ENCODE measurements at places on chromosomes 6 and 20. TPM values are rescaled to one million over a fixed set of nuclear protein-coding genes. Genes with fewer than 3 reads are reported as not detected.

- DNase-seq = no peak
Measured at GRCh38 chr6:168722397-168722796, 281.4 kb downstream of the SMOC2 start.

C6orf15 gene
- not detected for polyA plus RNA-seq

DNA sequence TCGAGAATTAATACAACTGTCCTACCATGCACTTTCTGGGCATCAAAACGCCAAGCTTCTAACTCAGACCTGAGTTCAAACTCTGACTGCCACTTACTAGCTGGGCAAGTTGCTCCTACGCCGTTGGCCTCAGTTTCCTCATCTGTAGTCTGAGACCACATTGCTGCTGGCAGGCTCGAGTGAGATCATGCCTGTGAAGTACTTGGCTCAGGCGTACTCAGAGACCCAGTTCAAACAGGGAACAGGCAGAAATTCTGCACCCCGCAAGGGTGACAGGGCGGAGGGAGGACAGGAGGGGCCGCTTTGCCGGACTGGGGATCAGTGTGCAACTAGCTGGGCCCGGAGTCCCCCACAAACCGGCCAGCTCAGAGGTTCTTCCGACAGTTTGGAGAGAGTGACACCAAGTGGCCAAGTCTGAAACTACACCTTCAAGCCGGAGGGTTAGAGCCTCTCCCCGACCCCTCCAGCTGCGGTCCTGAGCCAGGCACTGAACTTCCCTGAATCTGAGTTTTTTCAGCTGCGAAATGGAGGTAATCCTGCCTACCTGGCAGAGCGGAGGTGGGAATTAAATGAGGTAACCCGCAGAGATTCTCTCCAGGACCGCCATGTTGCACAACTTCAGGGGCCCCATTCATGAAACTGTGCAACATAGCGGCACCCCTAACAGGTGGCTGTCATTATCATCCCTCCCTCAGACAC lies 46.0 kb upstream of the PTPN1 start:
- DNase-seq = no peak

ALDH8A1 gene
- 30.9 TPM for polyA plus RNA-seq

SMOC2 gene
- 20.5 TPM for polyA plus RNA-seq

CCN5 gene
- 0.28 TPM for polyA plus RNA-seq

- no peak for DNase-seq
Measured at GRCh38 chr20:309306-309840, 12.0 kb downstream of the ZCCHC3 start.

GRCh38 chr6:71745525-71745924 lies 140.8 kb upstream of the RIMS1 start:
- no peak for DNase-seq

DNA sequence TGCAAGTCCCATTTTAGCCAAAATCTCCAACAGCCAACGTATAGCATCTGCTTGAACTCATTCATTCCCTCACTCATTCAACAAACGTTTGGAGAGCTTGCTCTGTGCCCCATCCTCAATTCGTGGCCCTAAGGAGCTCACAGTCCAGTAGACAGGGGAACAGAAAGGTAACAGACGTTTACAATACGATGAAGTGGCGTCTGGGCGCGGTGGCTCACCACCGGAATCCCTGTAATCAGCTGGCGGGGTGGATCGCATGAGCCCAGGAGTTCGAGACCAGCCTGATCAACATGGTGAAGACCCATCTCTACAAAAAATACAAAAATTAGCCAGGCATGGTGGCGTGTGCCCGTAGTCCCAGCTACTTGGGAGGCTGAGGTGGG lies 790 bp upstream of the E2F1 start:
- DNase-seq = no peak

BPIFA1 gene
- not detected for polyA plus RNA-seq

DNA sequence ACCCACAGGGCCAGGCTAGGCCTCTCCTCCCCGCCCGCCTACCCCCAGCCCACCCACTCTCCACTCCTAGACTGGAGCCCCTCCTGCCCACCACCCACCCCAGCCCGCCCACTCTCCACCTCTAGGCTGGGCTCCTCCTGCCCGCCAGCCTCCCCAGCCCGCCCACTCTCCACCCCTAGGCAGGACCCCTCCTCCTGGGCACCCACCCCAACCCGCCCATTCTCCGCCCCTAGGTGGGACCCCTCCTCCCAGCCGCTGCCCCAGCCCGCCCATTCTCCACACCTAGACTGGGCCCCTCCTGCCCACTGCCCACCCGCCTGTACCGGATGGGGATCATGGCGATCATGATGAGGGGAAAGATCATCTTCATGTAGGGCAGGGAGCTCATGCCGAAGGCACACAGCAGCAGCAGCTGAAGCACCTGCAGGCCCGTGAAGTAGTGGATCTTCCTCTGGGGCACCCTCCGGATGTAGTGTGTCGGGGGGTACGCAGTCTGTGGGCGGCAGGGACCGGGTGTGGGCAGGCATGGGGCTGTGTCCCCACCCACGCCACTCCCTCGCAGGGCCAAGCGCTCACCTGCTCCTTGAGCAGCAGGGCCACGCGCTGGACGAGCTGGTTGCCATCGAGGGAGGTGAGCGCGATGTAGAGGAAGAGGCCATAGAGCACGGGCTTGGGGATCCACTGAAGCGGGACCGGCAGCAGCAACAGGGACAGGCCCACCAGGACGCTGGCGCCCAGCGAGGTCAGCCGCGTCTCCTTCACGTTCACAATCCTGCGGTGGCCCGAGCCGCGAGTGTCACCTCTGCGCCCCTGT lies 10.8 kb downstream of the SLC4A11 start:
- no peak for DNase-seq

DNA sequence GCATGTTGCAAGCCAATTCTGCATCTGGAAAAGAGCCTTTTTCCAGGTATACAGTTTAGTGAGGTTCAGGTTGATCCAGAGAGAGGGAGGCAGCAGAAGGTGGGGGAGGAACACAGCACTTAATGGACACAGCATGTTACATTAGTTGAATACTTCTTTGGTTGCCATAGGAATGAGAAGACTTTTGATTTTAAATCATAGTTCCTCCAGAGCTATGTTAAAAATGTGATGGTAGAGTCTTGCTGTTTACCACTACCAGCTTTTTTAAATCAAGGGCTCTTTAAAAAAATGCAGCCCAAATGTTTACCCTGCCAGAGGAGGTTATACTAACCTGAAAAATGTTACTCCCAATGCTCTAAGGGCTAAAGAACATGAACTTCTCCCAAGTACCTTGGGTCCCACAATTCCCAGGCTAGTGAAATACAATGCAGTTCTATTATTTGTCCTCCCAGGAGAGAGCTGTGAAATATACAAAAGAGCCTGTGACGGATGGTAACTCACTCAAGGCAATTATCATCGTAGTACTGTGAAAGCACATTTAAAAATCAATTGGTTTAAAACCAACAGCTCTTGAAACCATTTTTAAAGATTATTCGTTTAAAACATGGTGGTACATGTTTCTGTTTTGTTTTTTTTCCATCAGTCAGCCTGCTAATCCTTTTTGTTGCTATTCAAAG lies 6.9 kb upstream of the PHACTR1 start:
- no peak for DNase-seq

- no peak for DNase-seq
Measured at GRCh38 chr6:74249658-74250057, 553.7 kb downstream of the CD109 start.

TINAG gene
- polyA plus RNA-seq = 37.3 TPM

C20orf141 gene
- not detected for polyA plus RNA-seq

GRCh38 chr20:62876902-62877816 lies 15.5 kb upstream of the TCFL5 start:
- no peak for DNase-seq

GRCh38 chr6:45480752-45481415 lies 103.2 kb upstream of the SUPT3H start:
- DNase-seq = no peak

AVP gene
- polyA plus RNA-seq = 0.28 TPM

GRCh38 chr6:170462366-170463020 lies 90.6 kb downstream of the PSMB1 start:
- DNase-seq = no peak

EDN1 gene
- polyA plus RNA-seq = 3.8 TPM

GRCh38 chr20:61725145-61725544 lies 340.5 kb downstream of the TAF4 start:
- DNase-seq = no peak

DNA sequence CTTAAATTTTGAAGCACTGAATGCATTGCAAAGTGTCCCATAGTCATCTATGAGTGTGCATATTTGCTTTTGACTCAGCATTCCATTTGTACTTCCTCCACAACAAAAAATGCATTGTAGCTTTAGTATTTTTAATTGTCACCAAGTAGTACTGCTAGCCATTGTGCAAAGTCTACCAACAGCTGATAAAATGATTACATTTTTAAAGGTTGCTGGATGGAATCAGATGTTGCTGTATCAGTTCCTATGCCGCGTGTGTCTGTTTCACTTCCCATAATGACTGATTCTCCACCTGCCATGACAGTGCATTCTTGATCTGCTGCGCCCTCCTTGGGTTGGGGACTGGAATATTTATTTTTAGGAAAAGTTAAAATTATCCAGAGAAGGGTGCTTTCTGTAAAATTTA lies 41.2 kb downstream of the SLX4IP start:
- DNase-seq = no peak

DNA sequence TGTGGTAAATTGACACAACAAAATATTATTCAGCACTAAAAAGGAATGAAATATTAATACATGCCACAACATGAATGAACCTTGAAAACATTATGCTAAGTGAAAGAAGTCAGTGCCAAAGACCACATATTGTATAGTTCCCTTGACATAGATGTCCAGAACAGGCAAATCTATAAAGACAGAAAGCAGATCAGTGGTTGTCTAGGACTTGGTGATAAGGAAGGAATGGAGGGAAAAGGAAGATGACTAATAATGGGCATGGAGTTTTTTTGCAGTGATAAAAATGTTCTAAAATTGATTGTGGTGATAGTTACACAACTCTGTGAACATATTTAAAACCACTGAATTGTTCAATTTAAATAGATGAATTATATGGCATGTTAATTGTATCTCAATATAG lies 32.5 kb downstream of the TBX18 start:
- no peak for DNase-seq

DNA sequence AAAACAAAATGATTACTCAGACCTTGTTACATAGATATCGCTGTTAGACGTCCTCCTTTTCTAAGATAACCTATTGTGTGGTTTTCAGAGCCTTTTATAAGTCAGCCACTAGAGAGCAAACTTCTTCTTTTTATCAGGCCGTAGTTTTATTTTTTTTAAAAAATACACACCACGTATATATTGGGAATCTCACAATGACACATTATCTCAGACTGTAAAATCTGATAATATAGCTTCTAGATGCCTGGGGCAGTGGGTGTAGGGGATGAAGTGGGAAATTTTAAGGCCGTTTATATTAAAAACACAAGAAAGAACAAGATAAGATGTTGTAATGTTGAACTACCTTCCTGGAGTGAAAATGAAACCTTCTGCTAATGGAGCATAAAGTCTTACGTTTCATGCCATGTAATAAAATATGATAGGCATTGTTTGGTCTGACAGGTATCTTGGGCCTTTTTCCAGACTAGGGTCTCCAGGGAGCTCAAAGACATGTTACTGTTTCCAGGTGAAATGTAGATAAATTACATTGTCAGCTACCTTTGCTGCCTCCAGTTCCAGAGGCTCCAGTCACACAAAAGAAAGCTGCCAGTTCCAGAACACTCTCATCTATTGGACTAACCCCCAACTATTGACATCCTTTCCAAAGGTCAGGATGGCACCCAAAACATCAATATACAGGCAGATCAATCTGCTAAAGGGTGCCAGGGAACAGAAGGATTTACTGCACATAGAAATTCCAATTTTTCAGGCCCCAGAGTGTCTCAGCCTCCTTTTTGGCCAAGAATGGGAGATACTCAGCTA lies 130.2 kb upstream of the AKIRIN2 start:
- peak; percentile 36 for DNase-seq

DNA sequence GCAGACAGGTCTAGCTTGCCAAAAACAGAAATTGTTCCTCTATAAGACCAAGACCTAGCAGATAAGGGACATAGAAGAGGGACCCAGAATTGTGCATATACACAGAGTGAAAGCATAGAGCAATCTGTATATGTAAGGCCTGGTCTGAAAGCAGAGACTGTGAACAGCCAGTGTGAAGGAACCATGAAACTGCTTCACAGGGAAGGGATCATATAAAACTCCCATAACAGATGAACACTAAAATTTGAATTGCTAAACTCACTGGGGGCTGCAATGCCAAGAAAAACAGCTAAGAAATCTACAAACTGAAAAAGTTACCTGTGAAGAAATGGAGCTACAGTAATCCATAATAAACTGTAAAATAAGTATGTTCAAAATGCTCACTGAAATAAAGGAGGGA lies 7.0 kb downstream of the ZUP1 start:
- DNase-seq = no peak

DNA sequence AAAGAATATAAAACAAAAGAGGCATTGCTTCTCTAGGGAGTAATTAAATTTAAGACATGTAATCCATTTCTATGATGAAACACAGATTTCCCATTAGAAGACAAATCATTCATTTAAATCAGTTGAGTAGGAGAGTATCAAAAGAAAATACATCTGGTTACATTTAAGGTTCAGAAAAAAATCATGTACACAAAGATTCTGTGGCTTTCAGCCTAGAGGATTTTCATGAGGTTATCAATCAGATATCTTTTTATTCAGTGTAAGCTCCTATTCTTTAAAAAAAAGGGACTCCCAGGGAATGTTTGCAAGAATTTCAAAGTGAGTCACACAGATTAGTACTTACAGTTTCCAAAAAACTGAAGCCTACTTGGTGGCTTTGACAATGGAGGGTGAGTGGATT lies 24.9 kb downstream of the COL21A1 start:
- DNase-seq = no peak

GRCh38 chr6:105781248-105781647 lies 304.9 kb upstream of the PRDM1 start:
- no peak for DNase-seq

DNA sequence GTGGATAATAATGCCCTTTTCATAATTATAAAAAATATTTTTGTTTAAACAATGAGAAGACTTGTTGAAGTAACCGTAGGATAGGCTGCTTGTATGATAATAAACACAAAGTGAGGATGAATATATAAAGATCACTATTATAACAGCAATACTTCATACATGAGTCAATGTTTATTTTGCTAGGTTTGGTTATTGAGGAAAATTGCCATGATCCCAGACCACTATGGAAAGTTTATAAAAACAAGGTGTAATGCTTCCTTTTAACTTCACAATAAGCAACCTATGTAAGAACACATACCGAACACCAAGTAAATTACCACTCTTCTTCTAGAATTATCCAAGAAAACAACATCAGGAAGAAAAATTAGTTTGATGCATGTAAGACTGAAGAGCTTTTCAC lies 495.3 kb upstream of the RNF217 start:
- no peak for DNase-seq

- no peak for DNase-seq
Measured at GRCh38 chr6:142207265-142207877, 60.3 kb downstream of the VTA1 start.

GRCh38 chr20:2518558-2518957 lies 9.8 kb upstream of the ZNF343 start:
- no peak for DNase-seq

KIF6 gene
- 6.6 TPM for polyA plus RNA-seq

LY6G6C gene
- polyA plus RNA-seq = 1.1 TPM

All from left kidney (tissue), 8 donors.